ENCODE measurements at places on chromosomes 6 and 20. TPM values are rescaled to one million over a fixed set of nuclear protein-coding genes. Genes with fewer than 3 reads are reported as not detected.

Gene EYS
- total RNA-seq, result not detected

Gene FOXC1
- 0.07 TPM for total RNA-seq

Gene IL17F
- total RNA-seq, result not detected

Gene B4GALT5
- total RNA-seq, result 39.1 TPM

Gene EBF4
- total RNA-seq, result 7.6 TPM

Gene CCM2L
- total RNA-seq, result not detected

Gene TRMT6
- 35.5 TPM for total RNA-seq

Gene CASS4
- total RNA-seq, result 3.1 TPM

GRCh38 chr6:55584654-55585354 lies 5.8 kb upstream of the HMGCLL1 start:
- no peaks in the 10 kb centered on the region for H3K36me3 ChIP-seq
- H3K4me1 ChIP-seq, result no peaks in the 10 kb centered on the region
- H3K27ac ChIP-seq, result no peak overlapping the region

DNA sequence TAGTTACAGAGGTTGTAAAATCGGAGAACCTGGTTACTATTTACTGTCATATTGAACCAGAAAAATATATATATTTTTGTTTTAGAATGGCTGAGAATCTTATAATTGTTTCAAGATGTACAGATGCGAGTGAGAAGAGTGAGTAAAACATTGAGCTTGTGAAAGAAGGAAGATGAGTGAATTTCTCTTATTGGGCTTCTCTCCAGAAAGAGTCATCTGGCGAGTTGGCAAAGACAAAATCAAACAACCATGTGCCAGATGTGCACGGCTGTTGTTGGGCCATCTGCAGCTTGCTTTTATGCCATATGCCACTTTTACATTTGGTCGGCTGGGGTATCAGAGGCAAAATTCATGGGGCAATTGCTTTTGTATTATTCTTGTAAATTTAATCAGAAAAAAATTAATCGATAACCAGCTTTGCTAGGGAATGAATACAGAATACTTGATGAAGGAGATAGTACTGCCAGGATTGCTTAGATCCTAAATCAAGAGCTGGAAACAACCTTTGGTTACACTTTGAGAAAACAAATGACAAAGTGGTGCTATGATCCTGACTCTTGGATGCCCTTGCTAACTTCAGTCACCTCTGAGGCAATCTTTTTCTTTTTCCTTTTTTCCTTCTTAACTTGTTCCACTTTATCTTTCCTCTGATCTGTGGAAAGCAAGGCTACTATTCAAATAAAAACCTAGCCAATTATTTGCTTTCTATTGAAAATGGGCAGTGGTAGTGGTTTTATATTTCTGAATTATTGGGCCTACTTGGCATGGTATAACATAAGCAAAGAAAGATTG lies 97.1 kb upstream of the GRIK2 start:
- H3K27ac ChIP-seq, result no peak overlapping the region
- H3K36me3 ChIP-seq, result no peaks in the 10 kb centered on the region
- H3K4me1 ChIP-seq, result no peaks in the 10 kb centered on the region
- H3K27me3 ChIP-seq, result no peaks in the 10 kb centered on the region

- no peak for DNase-seq
- H3K36me3 ChIP-seq, result no peaks in the 10 kb centered on the region
- peaks cover 4% of the 10 kb centered on the region for H3K4me1 ChIP-seq
- H3K27me3 ChIP-seq, result no peaks in the 10 kb centered on the region
These were observed 215.6 kb upstream of the ZNF217 start for GRCh38 chr20:53809217-53809616.

DNA sequence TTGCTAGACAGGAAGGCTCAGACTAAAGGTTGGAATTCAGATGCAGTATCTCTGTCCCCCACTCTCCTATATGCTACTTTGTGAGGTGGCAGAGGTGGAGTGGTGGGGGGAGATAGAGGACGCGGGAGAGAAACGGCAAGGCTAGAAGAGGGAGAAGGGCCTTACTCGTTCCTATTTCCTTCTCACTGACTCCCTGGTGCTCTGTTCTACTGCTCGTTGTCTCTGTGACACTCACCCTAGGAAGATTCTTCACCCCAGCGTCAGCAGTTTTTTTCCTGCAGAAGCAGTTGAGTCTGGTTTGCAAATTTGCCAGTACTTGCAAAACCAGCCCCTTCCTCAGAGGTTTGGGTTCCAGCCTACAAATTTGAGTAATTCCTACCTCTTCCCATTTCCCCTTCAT lies 801.1 kb upstream of the SLC35B3 start:
- no peak for DNase-seq
- H3K4me3 ChIP-seq, result no peak overlapping the region
- H3K36me3 ChIP-seq, result no peaks in the 10 kb centered on the region
- no peak overlapping the region for H3K27ac ChIP-seq
- no peaks in the 10 kb centered on the region for H3K27me3 ChIP-seq
- no peaks in the 10 kb centered on the region for H3K4me1 ChIP-seq

- peak overlapping the region; percentile 59 for H3K27ac ChIP-seq
- no peak for DNase-seq
- no peaks in the 10 kb centered on the region for H3K36me3 ChIP-seq
- H3K4me1 ChIP-seq, result no peaks in the 10 kb centered on the region
These were observed 893.7 kb downstream of the TFAP2A start for GRCh38 chr6:9521152-9521530.

DNA sequence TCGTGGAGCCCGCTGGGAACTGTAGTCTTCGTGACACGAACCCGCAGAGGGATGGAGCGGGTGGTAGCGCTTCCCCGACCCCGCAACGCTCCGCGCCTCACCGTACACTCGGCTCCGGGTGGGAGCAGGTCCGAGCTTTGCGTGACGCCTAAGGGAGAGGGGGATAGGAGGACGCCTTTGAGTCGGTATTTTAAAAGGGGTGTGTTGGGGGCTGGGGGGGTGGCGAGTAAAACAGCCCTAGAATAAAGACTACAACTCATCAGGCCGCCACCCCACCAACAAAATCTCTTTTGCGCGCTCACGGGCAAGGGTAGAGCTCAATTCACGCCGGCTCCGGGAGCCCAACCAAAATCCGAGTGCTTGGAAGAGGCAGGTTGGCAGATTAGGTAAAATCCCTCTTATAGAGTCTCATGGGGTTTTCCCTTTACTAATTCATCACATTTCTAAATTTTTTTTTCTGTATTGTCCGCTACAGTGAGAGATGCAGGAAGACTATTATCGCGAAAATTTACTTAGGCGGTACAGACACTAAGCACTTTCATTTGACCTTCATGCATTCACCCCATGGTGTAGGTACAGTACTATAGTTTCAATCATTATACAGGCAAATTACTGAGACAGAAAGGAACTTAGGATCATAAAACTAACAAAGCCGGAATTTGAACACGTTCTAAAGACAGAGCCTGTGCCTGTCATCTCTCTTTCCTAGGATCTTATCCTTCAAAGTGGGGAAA lies 706 bp upstream of the SNX14 start:
- no peak for DNase-seq
- peak overlapping the region; percentile 97 for H3K4me3 ChIP-seq
- peak overlapping the region; percentile 96 for H3K27ac ChIP-seq

DNA sequence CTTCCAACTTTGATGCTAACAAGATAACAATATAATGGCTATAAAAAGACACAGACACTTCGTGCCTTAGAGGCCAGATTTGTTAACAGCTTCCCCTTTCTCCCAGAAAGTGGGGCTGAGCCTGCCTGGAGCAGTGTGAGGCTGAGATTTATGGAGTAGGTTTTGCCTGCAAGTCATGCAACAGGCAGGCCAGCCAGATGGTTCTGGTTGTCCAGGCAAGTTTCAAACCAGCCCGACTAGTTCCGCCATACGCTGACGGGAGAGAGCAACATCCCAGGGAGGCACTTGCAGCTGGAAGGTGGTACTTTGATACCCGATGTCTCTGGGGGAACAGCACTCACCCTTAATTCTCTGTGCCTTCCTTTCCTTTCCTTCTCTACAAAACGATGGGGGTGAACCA lies 81.3 kb upstream of the NAA20 start:
- no peaks in the 10 kb centered on the region for H3K36me3 ChIP-seq
- H3K27me3 ChIP-seq, result peaks cover 46% of the 10 kb centered on the region
- H3K4me3 ChIP-seq, result no peak overlapping the region
- H3K4me1 ChIP-seq, result peaks cover 16% of the 10 kb centered on the region

DNA sequence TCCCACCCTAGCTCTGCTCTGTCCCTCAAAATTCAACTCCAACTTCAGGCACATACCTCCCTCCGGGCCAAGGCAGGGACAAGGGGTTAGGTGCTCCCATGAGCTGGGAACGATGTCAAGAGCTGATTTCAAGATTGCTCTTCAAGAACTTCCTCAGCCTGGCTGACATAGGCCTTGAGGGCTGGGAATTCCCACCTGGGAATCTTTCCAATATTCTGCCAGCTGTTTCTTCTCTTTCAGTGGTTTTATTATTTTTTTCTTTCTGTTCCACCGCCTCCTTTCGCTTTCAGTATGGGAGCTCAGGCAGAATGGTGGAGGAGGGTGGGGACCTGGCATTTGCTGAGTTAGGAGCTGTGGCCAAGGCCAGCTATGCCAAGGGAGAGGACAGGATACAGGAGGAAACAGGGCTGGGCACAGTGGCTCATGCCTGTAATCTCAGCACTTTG lies 33.7 kb downstream of the SRSF3 start:
- no peaks in the 10 kb centered on the region for H3K27me3 ChIP-seq
- no peak overlapping the region for H3K4me3 ChIP-seq
- no peak for DNase-seq
- H3K36me3 ChIP-seq, result no peaks in the 10 kb centered on the region
- peak overlapping the region; percentile 39 for H3K27ac ChIP-seq
- H3K4me1 ChIP-seq, result peaks cover 25% of the 10 kb centered on the region

GRCh38 chr20:5539691-5540090 lies 210.5 kb upstream of the SHLD1 start:
- DNase-seq, result no peak
- no peak overlapping the region for H3K4me3 ChIP-seq
- H3K4me1 ChIP-seq, result peaks cover 12% of the 10 kb centered on the region
- peaks cover 15% of the 10 kb centered on the region for H3K36me3 ChIP-seq
- no peak overlapping the region for H3K27ac ChIP-seq

GRCh38 chr6:30829639-30830255 lies 54.6 kb upstream of the DDR1 start:
- peak; percentile 70 for DNase-seq
- peaks cover 65% of the 10 kb centered on the region for H3K4me1 ChIP-seq
- peaks cover 26% of the 10 kb centered on the region for H3K36me3 ChIP-seq
- peak overlapping the region; percentile 86 for H3K4me3 ChIP-seq
- no peaks in the 10 kb centered on the region for H3K27me3 ChIP-seq
- peak overlapping the region; percentile 94 for H3K27ac ChIP-seq

DNA sequence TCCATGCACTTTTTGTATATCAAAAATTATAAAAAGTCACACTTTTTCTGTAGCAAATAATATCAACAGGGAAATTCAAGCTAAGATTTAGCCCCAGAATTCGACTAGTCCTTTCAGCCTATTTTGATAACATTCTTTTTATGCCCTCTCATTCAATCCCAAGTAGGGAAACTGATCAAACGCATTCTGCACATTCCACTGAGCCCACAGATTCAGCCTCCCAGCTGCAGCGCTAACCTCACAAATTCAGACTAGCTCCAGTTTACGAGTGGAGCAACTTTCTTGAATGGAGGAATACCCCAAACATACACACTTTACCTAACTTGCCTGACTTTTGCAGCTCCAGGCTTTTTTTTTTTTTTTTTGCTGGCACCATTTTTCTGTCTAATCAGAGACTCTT lies 70.3 kb upstream of the HEY2 start:
- H3K4me1 ChIP-seq, result peaks cover 3% of the 10 kb centered on the region
- no peaks in the 10 kb centered on the region for H3K36me3 ChIP-seq
- H3K4me3 ChIP-seq, result no peak overlapping the region
- peaks cover 25% of the 10 kb centered on the region for H3K27me3 ChIP-seq

GRCh38 chr20:62668441-62669027 lies 26.2 kb downstream of the SLCO4A1 start:
- no peaks in the 10 kb centered on the region for H3K27me3 ChIP-seq
- peaks cover 45% of the 10 kb centered on the region for H3K36me3 ChIP-seq
- H3K4me1 ChIP-seq, result peaks cover 3% of the 10 kb centered on the region
- no peak overlapping the region for H3K4me3 ChIP-seq
- peak; percentile 77 for DNase-seq

- H3K4me1 ChIP-seq, result no peaks in the 10 kb centered on the region
- no peaks in the 10 kb centered on the region for H3K27me3 ChIP-seq
- no peak overlapping the region for H3K27ac ChIP-seq
- no peaks in the 10 kb centered on the region for H3K36me3 ChIP-seq
- no peak overlapping the region for H3K4me3 ChIP-seq
These were observed 16.3 kb downstream of the LRRC1 start for GRCh38 chr6:53811082-53811481.

DNA sequence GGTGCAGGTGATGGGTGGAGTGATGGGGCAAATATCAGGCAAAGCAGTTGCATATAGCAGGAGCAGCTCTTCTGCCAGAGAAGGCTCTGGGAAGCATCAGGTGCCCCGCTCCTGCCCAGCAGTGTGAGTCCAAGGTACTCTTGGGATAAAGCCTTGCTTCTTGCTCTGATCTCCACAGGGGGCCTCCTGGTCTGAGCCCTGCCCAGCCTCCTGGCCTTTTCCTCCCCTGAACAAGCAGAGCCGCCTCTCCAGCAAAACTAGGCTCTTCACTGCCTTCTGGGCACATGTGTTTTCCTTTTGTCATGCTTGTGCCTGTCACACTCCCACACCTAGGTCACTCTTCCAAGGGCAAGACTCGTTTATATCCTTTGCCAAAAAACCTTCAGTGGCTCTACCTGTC lies 34.3 kb downstream of the SIRPA start:
- H3K27ac ChIP-seq, result no peak overlapping the region
- H3K4me3 ChIP-seq, result no peak overlapping the region
- H3K27me3 ChIP-seq, result peaks cover 4% of the 10 kb centered on the region
- no peaks in the 10 kb centered on the region for H3K4me1 ChIP-seq
- DNase-seq, result no peak

GRCh38 chr6:23097566-23097965 lies 528.2 kb downstream of the HDGFL1 start:
- no peaks in the 10 kb centered on the region for H3K27me3 ChIP-seq
- H3K36me3 ChIP-seq, result no peaks in the 10 kb centered on the region
- H3K4me1 ChIP-seq, result no peaks in the 10 kb centered on the region
- no peak overlapping the region for H3K27ac ChIP-seq
- no peak for DNase-seq
- no peak overlapping the region for H3K4me3 ChIP-seq

GRCh38 chr6:32664827-32665362 lies 1.6 kb downstream of the HLA-DQB1 start:
- peaks cover 49% of the 10 kb centered on the region for H3K27me3 ChIP-seq
- H3K36me3 ChIP-seq, result peaks cover 6% of the 10 kb centered on the region

DNA sequence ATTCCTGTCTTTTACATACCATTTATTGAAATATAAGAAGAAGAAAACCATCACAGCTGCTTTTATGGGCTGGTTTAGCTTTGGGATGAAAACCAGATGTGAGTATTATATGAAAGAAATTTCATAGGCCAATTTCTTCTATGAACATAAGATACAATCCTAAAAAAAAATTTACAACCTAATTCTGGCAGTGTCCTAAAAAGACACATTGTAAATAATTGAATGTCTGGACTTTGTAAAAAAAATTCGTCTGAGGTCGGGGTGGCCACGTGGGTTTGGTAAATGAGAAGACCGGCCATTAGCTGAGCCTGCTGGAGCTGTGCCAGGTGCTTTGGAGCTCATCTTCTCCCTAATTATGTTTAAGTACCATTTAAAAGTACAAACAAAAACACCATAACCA lies 26.8 kb downstream of the DACT2 start:
- no peaks in the 10 kb centered on the region for H3K36me3 ChIP-seq
- no peak for DNase-seq
- no peak overlapping the region for H3K4me3 ChIP-seq
- no peak overlapping the region for H3K27ac ChIP-seq
- no peaks in the 10 kb centered on the region for H3K27me3 ChIP-seq

Data from activated CD4-positive, alpha-beta T cell treated with anti-CD3 and anti-CD28 coated beads, Interleukin-2, amount 10 ng/mL, durations not matched to agents 24 days and 14 days (primary cell).